ENCODE measurements at places on chromosomes 7 and 10.

DNA sequence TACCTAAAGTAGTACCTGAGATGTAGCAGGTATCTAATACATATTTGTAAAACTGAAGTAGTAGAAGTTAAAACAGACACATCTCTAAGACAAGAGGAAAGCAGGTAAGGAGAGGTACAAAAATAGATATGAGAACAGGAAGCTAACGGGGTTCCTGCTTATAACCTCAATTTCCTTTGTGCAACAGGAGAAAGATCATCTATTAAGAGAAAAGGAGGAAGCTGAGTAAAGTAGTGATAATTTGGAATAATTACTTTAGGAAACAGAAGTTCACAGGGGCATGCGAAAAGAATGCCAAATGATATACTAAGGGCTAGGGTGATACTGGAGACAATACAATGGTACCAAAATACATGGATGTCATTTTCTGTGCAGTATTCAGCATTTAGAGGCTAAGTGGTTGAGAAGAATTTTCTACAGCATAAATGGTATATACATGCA, 108.7 kb downstream of the NRBF2 start:
- no peak for DNase-seq

GRCh38 chr7:39621784-39622411, 1.5 kb upstream of the RALA start:
- DNase-seq = no peak

DNA sequence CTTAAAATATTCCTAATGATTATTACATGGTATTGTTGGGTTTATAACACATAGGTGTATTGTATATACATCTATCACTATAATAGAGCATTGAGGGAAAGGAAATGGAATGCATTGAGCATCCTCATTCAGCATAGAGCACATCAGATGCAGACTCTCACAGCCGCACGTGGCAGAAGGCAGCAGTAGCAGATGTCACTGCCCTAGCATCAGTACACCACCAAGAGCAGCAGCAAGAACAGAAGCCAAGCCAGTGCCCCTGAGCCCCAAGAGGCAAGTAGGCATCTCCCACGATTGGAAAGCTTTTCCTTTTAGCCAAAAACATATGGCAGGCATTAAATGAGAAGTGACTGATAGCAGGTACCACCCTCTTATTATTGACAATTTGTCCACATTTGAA, 510.0 kb downstream of the TNS3 start:
- no peak for DNase-seq

DNA sequence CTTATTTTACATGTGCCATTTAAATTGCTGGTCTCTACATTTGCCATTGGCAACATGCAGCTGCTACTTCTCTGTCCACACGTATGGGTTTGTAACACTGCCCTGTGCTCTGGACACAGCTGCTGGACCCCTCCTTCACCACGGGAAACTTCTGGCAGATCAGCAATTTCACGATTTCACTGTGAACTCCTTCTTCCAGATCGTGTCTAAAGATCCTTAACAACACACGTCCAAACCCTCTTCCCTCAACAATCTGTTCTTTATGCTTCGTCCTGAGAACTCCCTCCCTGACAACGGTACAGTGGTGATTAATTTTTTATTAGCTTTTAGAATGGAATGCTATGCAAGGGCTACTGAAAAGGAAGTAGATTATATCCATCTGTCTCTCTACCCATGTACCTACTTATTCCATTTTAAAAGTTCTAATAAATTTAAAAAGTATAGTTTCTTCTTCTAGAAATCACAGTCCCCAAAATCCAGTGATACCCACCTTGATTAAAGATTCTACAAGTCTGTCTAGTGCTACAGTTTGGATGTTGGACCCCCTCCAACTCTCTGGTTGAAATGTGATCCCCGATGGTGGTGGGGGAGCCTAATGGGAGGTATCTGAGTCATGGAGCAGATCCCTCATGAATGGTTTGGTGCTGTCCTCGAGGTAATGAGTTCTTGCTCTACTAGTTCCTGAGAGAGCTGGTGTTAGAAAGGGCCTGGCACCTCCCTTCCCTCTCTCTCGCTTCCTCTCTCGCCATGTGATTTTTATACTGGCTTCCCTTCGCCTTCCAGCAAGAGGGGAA, 81.0 kb downstream of the KIAA1549 start:
- no peak for DNase-seq

DNA sequence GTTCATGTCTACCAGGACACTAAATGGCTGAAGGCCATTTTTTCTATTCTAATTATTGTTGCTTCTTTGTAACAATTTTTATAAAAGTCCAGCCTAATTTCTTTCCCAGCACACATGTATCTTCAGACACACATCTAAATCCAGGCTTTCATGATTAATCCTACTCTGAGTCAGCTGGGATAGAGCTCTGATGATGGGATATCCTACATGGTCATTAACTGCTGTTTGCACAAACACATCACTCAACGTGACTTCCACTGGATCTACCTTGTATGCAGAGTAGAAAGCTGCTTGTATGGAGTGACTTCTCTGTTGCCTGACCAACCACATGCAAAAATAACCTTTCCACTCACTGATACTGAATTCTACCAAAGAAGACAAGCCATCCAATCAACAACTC, 260.9 kb downstream of the AHR start:
- DNase-seq = no peak

DNA sequence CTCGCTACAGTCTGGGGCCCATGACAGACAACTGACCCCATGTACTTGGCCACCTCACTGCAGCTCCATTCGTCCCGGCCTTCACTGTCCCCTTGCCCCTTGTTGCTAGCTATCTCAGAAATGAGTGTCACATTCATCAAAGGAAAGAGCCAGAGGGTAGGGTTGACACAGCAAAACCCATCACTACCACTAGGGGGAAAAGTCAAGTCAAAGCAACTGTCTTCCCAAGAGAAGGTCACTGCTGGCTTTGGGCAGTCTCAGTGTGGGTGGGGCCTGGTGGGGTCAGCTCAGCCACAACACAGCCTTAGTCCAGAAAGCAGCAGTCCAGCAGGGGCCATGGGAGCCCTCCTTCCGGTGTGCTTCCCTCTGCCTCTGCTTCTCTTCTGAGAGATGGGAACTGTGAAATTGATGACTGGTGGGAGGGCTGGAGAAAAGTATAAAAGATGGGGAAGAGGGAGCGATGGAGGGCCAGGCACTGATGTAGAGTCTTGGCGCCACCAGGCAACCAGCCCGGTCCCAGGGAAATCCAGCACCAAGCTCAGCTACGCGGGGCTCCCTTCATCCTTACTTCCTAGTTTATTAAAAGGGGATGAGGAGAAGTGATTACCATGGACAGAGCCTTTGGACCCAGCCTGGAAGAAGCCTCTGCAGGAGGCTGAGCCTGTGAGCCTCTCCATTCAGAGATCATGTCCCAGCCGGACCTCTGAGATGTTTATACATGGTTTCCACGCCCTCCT, 58.0 kb downstream of the PLXNA4 start:
- DNase-seq = no peak

GRCh38 chr10:47207281-47207615, 92.7 kb upstream of the GDF10 start:
- DNase-seq = no peak
